ENCODE measurements at places on chromosomes 3 and 15.

DNA sequence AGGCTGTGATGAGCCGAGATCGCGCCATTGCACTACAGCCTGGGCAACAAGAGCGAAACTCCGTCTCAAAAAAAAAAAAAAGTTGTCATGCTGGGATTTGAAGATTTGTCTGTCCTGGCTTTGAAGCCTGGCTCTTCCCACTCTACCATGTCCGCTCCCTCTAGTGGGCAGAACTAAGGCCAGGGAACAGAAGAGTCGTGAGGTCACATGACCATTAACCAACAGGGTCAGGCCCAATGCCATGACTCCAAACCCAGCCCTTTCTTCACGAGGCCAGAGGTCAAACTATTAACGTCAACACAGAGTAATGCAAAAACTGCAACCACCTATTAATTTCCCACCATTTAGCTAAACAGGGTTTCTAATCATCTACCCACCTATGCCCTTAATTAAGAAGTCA, 212.1 kb downstream of the ADAMTS17 start:
- no peak for DNase-seq

DNA sequence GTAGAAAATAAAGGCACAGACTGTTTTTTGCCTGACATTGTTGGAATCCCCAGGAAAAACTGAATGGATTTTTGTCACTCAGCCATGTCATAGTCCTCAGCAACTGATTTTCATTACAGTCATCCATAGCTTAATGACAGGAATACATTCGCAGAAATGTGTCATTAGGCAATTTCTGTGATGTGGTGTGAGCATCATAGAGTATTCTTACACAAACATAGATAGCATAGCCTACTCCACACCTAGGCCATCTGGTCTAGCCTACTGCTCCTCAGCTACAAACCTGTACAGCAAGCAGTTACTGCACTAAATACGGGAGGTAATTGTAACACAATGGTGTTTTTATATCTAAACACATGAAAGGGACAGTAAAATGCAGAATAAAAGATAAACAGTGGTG, 34.4 kb upstream of the FBN1 start:
- DNase-seq, result no peak

GRCh38 chr3:177150970-177151627, 46.2 kb downstream of the TBL1XR1 start:
- peak; percentile 92 for DNase-seq

- no peak for DNase-seq
Measured at GRCh38 chr3:106034313-106034712, 165.5 kb upstream of the CBLB start.

DNA sequence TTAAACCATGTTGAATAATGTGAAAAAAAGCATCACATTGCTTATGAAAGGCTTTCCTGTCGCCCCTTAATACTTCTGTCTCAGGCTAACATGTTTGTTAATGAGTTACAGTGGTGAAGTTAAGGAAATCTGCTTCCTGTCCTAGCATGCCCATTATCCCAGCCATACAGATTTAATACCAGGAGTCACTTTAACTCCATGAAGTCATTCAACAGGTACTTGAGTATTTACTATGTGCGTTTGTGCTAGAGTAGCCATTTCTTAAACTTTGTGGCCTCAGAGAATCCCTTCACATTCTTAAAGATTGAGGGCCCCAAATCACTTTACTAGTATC, 10.1 kb upstream of the SETD5 start:
- DNase-seq, result no peak

DNA sequence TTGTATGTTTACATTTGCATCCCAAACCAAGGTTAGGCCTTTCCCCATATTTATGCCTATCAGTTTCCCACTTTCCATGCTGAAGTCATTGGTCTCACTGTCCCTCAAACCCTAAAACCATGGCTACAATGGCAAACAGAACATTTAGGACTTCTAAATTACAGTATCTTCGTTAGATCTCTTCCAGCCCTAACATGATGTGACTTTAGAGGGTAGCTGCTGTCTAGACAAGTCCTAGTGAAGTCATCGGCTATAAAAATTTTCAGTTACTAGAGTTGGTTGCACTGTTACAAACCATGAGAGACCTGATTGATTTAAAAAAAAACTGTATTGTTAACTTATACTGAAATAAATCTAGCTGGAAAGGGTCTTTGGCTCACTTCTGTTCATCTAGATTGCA, 54.6 kb downstream of the TM4SF4 start:
- no peak for DNase-seq

- no peak for DNase-seq
Measured at GRCh38 chr3:50632450-50632849, 15.5 kb downstream of the MAPKAPK3 start.

DNA sequence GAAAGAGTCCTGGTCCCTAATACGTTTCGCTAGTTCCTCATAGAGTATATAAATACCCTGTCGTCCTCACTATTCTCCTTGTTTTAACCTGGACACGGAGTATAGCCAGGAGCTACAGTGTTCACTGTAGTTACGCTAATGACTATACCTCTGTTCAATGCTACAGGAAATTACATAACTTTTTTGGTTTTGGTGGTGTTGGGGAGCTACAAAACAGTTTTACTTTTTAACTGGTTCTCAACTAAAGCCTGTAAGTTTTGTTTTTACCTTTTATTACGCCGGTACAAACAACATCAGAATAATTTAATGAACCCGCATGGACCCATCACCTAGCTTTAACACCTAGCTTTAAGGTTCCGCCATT, 1.5 kb downstream of the LMLN start:
- DNase-seq, result no peak

DNA sequence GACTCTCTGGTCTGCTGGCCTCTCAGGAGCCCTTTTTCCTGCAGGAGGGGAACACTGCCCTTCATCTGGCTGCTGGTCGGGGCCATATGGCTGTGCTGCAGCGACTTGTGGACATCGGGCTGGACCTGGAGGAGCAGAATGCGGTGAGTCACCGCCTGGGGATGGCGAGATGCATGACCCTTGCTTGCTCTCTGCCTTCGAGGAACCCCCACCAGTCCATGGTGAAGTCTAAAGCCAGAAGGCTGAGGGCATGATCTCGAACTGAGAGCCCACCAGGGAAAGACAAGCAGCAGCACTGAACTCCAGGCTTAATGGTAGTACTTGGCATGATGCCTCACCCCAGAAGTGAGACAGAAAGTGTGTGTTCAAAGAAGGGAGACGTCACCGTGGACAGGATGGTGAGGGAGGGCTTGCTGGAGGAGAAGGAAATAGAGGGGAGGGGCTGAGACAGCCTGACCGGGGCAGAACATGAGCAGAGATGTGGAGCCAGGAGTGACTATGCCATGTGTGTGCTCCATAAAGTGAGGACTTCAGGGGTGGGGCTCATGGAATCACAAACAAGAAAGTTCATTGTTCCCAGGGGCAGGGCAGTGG, 19.2 kb downstream of the ANKDD1A start:
- DNase-seq, result peak; percentile 79

GRCh38 chr3:187041362-187042307, 97.7 kb downstream of the RPL39L start:
- DNase-seq, result peak; percentile 82

GRCh38 chr3:257826-258225, 61.3 kb downstream of the CHL1 start:
- no peak for DNase-seq

- no peak for DNase-seq
Measured at GRCh38 chr3:193830791-193831191, 237.8 kb downstream of the OPA1 start.

- no peak for DNase-seq
Measured at GRCh38 chr3:138862531-138862923, 27.8 kb upstream of the PIK3CB start.

GRCh38 chr3:58474348-58474911, 17.5 kb upstream of the KCTD6 start:
- no peak for DNase-seq

Data from iris pigment epithelial cell (primary cell).